ENCODE measurements at places on chromosomes 7 and 10.

DNA sequence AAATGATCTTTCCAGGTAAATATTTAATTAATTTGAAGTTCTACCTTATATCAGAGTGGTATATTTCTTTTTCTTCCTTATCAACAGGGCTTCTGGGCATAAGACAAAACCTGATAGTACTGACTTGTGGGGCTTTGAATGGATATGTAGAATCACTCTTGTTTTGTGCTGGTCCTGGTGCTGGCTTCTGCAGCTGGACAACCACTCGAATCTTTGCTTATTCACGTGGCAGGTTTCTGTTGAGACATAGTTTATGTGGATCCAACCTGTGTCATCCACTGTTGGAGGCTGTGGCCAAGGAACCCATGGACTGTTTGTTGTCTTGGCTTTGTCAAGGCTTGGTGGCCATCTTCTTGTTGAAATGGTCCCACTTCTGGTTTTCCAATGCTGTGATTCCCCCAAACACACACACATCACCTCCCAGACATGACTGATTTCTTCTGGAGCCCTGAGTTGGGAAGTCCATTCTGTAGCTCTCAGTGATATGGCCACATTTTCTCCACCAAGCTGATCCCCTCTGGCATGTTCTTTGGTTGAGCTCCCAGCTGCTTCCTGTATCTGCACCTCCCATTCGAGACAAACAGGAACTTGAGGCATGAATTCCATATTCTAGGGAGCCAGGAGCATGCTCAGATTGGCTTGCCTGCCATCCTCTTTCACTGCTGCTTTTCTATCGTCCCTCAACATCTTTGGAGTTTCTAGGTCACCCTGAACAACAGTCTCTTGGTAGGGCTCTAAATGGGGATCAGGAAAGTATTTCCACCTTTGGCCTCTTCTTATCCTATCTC lies 19.5 kb downstream of the TAS2R41 start:
- no peak for DNase-seq

- DNase-seq = no peak
Observed at GRCh38 chr7:87592300-87592699, 8.4 kb downstream of the ABCB1 start.

- no peak for DNase-seq
Observed at GRCh38 chr7:99098286-99098823, 45.6 kb downstream of the SMURF1 start.

DNA sequence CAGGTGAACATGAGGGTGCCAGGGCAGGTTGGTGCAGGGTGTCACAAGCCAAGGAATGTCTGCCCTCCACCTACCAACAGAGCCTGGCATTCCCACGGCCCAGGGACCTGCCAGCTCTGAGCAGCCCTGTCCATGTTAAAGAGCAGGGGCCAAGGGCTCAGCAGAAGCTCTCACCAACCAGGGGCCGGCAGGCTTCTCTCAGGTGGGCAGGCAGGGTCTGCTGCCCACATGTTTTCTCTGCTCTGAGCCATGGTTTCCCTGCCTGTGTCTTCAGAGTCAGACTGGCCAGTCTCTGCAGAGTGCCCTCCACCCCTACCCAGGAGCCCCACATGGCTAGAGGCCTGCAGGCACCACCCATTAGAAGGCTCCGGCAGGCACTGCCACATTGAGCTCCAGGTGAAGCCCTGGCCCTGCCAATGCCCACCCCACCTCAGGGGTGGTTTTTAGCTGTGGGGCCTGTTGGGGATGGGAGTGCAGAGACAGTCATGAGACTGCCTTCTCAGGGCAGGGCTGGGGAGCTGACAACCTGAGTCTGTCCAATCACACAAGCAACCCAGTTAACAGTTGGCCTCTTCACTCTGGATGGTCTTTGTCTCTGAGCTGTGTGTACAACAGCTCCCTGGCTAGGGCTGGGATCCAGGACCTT lies 135.9 kb downstream of the ARHGAP22 start:
- DNase-seq = no peak

GRCh38 chr10:120422457-120422856 lies 34.6 kb upstream of the PLPP4 start:
- DNase-seq = no peak

DNA sequence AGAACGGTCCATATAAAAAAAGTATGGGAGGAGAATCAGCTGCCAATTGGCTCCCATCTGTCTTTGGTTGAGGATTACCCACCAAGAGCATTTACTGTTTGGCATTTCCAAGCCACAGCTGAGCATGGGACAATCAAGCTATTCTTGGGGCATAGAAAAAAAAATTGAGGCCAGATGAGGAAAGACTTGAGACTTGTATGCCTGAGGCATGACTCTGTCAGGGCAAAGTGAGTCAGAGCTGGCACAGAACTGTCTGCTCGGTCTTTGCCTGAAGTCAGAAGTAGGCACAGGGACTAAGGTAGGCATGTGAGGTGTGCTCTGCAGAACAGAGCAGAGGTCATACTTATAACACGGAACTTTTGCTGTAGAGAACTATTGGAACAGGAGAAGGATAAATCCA lies 126.5 kb upstream of the CHRM2 start:
- DNase-seq = no peak

All from T follicular helper cell (primary cell).